ENCODE measurements at places on chromosomes 12 and 14.

- no peak for DNase-seq
Observed at GRCh38 chr14:97198813-97199212, 401.6 kb downstream of the VRK1 start.

- DNase-seq, result no peak
Observed at GRCh38 chr14:71481021-71481654, 451.1 kb upstream of the RGS6 start.

- no peak for DNase-seq
Observed at GRCh38 chr12:111462210-111462769, 56.6 kb downstream of the SH2B3 start.

DNA sequence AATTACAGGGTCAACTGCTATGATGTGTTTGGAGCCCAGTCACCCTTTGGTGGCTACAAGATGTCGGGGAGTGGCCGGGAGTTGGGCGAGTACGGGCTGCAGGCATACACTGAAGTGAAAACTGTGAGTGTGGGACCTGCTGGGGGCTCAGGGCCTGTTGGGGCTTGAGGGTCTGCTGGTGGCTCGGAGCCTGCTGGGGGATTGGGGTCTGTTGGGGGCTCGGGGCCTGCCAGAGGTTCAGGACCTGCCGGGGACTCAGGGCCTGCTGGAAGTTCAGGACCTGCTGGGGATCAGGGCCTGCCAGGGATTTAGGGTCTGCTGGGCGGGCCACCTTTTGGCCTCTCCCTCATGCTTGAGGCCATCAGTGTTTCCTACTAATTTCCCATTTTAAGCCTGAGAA, 37.1 kb downstream of the ALDH2 start:
- DNase-seq, result no peak

DNA sequence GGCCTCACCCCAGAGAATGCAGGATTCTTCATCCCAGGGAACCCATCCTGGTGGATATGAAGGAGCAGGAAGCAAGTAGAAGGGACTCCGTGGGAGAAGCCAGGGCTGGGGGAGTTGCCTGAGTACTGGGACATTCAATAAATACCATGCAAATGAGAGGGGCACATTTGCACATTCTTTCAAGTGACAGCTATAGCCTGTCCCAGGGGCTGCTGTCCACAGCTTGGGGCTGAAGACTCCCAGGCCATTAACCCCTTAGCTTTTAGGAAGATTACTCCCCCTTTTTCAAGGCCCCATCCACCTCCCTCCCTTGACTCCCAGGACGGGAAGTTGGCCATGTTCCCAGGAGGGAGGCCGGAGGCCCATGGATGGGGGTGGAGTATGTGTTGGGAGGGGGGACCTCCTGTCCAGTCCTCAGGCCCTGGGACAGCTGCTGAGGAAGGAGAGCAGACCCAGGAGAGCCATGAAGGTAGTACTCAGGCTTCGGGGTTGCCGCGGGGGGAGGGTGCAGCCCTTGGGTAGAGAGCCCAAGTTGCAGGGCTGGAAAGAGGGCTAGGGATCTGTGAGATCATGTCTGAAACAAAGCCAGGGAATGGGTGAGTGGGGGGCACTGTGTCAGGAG, 974 bp upstream of the TNS2 start:
- DNase-seq, result no peak

GRCh38 chr14:38171197-38171596, 36.5 kb upstream of the SSTR1 start:
- no peak for DNase-seq

- no peak for DNase-seq
Observed at GRCh38 chr12:88401155-88401554, 179.1 kb downstream of the KITLG start.
